Right forelimb (tissue), 1 donor: ENCODE measurements at places on chromosomes 13 and 19.

DNA sequence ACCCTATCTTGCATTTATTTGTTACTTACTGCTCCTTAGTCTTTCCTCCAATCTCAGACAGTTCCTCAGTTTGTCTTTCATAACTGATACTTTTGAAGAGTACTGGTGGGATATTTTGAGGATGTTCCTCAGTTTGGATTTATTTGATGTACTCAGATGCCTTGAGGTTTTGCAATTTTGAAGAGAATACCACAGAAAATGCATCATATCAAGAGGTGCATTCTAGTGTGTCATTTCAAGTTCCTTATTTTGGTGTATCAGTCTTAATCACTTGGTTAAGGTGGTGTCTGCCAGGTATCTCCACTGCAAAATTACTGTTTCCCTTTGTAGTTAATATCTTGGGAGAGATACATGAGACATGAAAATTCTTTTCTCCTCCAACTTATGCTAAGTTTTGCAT is 75.1 kb downstream of the URI1 start:
- no peak for DNase-seq

DNA sequence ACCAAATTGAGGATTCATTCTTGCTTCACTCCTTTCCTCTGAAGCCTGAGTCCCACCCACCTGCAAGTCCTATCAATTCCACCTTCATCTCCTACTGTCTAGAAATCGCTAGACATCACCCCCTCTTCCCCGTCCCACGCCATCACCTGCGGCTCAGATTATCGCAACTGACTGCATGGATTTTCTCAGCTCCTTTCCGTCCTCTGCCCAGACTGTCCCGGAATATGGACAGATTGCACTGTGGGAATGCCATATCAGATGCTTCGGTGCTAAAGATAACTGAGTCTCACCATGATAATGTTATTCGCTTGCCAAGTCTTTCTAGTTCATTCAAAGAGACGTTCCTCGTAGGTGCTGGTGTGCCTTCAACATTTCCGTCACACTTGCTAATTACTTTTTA is 66.4 kb upstream of the USP29 start:
- no peak for DNase-seq

- no peak for DNase-seq
These were observed 4.8 kb downstream of the NR2F6 start for GRCh38 chr19:17240826-17241399.

DNA sequence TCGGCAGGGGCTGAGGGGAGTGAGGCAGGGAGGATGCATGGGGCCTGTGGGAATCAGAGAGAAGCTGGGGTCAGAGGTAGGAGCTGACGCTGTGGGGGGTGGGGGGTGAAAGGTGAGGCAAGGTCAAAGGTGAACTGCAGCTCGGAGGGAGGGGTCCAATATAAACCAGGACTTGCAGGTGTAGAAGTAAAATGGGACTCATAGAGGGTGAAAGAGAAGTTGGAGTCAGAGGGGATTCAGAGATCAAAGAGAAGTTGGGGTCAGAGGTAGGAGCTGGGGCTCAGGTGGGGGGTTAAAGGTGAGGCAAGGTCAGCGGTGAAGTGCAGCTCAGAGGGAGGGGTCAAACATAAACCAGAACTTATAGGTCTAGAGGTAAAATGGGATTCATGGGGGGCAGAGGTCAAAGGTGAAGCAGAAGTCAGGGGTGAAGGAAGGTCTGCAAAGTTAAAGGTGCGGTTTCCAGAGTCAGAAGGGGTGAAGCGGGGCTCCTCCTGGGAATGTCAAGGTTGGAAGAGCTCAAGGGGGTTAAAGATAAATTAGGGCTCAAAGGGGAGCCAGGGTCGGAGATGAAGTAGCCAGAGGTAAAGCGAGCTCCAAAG is 7.6 kb downstream of the TUBB4A start:
- DNase-seq: no peak

GRCh38 chr19:5588441-5588840 is 20.7 kb upstream of the TINCR start:
- no peak for DNase-seq

DNA sequence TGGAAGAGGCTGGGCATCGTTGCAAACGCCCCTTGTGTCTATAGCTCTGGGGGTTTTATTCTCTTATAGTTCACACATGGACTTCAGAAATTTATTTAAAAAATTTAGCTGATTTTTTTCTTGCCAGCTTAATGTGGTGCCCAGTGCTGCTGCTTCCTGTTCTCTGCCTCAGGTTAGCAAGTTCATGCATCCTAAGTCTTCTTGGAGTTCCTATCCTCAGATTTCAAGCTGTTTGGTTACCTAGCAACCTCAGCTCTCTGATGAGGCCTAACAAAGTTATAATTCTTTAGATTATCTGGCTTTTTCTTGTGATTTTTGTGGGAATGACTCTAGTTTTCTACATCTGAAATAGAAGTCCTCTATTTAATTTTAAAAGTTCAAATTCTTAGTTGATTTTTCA is 250.9 kb downstream of the MAB21L1 start:
- no peak for DNase-seq

DNA sequence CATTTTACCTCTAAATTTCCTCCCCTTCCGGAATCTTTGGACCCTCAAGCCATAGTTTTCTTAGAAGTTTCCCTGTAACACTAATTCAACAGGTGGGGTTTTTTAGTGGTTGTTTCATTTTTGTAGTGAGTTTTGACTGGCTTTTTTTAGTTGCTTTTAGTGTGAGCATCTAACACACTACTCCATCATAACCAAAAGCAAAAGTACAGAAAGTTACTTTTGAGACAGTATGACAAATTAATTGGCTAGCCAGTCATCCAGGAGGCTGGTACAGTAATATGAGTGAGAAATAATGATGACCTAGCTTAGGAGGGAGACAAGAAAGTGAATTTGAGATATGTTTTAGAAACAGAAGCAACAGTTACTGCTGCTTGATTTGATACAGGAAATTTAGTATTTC is 71.5 kb downstream of the DNAJC15 start:
- no peak for DNase-seq

- no peak for DNase-seq
These were observed 100.9 kb downstream of the MYCBP2 start for GRCh38 chr13:77225946-77226345.

- DNase-seq: no peak
These were observed 1.9 kb upstream of the PLPPR3 start for GRCh38 chr19:823565-824121.

DNA sequence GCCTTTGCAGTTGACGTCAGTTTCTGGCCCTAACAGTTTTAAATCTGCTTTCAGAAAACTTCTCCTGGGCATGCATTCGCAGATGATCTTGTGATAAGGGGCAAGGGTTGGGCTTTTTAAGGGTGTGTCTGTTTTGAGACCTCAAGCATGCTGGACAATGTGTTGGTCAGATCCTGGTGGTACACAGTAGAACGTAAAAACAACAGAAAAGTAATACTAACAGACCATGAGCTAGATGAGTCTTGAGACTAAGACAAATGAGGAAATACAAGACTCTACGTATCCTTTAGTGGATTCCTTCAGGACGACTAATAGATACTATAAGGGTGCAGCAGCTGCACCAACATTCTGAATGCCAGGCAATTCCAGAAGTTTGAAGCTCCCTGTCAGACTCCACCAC is 237.6 kb downstream of the DNAJC15 start:
- no peak for DNase-seq

DNA sequence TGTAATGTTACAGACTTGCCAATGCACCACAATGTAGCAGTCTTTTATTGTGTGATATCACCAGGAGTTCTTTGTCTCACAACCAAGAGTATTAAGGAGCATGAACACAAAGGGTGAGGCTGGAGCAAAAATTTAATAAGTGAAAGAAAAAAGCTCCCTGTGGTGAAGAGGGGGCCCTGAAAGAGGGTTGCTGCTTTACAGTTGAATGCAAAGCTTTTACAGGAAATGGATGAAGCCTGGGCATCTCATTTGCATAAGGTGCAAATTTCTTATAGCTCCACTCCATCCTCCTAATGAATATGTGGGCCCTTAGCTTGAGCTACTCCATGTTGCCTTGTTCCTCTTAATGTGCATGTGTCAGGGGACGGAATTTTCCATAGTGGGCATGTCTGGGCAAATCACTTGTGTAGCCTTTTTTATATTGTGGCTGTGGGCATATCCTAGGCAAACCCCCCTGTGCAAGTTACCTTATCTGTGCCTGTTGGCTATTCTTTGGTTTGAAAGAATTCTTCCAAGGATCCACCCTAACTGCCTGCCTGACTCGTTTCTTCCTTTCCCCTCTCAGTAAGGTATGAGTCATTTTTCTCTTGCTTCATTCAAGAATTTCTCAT is 45.3 kb upstream of the TRPC4 start:
- DNase-seq: no peak

- DNase-seq: peak; percentile 68
These were observed 977 bp downstream of the IRGQ start for GRCh38 chr19:43594710-43595604.

DNA sequence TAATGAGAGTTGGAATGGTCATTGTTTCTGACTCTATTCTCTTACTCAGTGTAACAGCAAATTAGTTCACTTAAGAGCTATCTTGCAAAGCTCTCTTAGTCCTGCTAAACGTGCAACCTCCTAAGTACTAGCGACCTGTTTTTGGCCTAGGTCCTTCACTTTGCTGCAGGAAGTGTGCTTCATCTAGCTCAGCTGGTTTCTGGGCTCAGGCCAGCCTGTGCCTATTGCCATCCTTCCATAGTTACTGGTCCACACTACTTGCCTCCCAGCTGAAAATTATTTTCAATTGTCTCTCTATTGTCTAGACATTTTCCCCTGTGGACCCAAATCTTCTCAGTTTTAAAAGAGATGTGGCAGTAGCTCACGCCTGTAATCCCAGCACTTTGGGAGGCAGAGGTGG is 561.3 kb downstream of the FGF9 start:
- no peak for DNase-seq

DNA sequence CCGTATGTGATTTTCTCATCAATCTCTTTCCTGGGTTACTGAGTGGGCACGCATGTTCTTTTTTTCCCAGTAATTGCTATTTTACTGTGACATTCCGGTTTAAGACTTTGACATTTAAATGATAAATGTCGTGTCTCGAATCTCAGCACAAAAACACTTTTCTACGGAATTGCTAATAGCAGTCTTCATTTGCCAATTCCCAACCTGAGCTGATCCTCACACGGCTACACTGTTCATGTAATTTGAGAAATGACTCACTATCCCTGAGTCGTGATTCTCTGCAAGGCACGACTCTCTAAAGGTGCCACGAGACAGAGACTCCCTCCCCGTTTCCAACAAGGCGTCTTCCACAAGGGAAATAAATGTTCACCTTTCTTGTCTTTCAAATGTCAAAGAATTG is 88.7 kb upstream of the USP29 start:
- no peak for DNase-seq

DNA sequence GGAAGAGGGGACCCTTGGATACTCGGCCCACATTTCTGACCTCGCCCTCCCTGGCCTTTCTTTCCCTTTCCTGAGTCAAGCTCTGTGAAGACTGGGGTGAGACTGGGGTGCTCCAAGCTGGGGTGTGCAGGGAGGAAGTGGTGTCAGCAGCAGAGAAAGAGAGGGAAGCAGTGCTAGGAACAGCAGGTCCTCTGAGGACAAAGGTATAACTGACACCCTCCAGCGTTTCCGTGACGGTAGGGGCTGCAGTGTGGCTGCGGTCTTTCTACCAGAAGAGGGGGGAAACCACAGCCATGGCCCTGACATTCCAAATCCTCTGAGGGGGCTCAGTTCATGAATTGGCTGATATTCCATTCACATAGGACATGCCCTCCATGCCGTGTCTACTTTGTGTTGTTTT is 1.1 kb downstream of the KIR3DL2 start:
- no peak for DNase-seq

DNA sequence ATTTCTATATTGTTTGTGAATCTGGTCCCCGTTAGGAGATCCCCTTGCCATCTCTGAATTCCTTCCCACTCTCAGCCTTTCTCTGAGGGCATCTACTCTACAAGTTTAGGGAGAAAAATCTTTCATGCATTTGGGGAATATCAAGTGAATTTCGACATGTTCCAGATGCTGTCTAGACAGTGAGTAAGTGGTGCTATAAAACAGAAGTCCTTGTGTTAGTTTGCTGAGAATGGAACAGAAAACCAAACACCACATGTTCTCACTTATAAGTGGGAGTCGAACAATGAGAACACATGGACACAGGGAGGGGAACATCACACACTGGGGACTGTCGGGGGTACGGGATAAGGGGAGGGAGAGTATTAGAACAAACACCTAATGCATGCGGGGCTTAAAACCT is 5.1 kb downstream of the OR7A10 start:
- DNase-seq: no peak

- DNase-seq: no peak
These were observed 36.7 kb upstream of the SERP2 start for GRCh38 chr13:44336934-44337333.

DNA sequence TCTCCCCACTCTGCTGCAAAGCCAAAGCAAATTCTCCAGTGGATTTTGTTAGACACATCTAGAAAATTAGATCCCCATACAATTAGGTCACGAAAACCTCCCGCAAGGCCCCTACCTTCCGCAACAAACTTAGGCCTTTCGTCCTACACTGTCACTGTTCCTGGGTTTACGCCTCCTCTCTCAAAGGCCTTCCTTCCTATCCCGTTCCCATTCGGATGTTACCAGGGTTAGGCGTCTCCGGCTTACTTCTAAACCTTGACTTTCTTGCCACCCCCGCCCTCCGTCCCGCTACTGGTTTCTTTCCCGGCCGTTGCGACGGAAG is 754 bp downstream of the RNF6 start:
- DNase-seq: no peak

GRCh38 chr13:72121466-72121865 is 254.5 kb upstream of the DACH1 start:
- no peak for DNase-seq

DNA sequence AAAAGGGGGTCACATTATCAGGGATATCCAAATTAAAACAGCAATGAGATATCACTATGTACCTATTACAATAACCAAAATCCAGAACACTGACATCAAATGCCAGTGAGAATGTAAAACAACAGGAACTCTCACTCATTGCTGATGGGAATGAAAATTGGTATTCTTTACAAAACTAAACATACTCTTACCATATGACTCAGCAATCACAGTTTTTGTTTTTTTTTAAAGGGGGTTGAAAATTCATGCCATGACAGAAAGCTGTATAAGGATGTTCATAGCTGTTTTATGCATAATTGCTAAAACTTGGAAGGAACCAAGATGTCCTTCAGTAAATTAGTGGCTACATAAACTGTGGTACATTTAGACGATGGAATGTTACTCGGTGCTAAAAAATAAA is 71.6 kb upstream of the SLITRK1 start:
- DNase-seq: no peak

DNA sequence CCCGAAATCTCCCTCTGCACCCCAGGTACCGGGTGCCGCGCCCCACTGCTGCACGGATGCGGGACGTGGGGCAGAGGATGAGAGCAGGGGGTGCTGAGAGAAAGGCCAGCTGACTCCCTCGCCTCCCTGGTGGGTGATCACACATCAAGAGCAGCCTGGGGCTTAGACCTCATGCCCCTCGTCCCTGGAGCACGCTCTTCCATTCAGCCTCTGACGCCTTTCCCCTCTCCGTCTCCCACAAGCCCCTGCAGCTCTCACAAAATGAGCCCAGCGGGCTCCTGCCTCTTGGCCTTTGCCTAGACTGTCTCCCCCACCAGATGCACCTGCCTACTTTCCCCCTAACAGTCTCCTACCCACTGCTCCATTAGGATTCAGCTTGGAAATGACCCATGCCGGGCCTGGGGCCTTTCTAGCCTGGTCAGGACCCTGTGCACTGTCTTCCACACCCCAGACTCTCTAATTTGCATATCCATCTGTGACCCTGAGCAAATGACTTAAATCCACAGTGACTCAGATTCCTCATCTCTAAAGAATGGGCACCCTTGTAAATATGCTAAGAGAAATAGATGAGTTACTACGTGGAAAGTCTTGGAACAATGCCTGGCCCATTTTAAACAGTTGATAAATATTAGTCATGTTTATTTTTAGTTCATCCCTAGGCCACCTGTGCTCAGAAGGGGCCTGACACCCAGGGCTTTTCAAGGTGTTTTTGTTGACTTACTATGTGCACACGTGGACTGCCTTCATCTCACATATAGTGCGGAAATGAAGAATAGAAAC is 582 bp upstream of the PTPRH start:
- no peak for DNase-seq
